ENCODE measurements at places on chromosomes 12 and 14. TPM values are rescaled to one million over a fixed set of nuclear protein-coding genes. Genes with fewer than 3 reads are reported as not detected.

GRCh38 chr12:5073853-5074252 lies 30.2 kb downstream of the KCNA5 start:
- no peak overlapping the region for H3K27ac ChIP-seq
- H3K36me3 ChIP-seq: no peaks in the 10 kb centered on the region
- peaks cover 6% of the 10 kb centered on the region for H3K27me3 ChIP-seq

DNA sequence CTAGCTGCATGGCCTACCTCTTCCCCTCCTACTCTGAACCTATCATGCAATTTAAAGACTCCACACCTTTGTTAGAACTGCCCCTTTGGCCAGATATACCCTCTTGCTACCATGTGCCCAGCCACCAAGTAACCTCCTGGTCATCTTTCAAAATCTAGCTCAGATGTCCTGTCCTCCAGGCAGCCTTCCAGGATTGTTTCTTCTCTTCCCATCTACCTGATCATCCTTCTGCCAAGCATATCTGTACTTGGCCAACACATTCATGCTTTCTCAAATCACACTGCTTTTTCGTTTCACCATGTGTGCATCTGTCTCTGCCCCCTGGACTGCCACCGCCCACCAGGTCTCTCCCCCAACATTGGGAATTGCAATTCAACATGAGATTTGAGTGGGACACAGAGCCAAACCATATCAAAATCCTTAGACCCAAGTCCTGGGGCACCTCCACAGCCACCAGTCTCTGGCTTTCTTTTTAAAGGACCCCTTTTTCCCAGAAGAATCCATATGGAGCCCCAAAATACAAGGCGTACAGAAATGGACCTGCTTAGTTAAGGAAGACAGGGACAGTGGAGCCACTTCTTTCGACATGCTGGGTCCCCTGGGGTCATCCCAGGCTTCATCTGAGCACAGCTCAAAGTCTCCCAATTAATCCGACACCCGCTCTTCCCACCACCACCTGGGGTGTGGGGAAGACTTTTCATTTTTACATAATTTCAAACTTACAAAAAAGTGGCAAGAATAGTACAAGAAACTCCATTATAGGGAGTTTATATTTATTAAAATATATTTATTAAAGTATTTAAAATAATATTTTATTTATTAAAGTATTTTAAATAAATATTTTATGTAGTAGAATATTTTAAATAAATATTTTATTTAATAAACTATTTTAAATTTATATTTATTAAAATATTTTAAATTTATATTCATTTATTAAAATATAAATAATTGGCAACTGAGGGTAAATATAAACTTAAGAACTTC lies 7.9 kb upstream of the CMKLR1 start:
- H3K27ac ChIP-seq: no peak overlapping the region
- H3K4me1 ChIP-seq: peaks cover 5% of the 10 kb centered on the region
- H3K27me3 ChIP-seq: no peaks in the 10 kb centered on the region
- H3K36me3 ChIP-seq: no peaks in the 10 kb centered on the region
- H3K4me3 ChIP-seq: no peak overlapping the region

DNA sequence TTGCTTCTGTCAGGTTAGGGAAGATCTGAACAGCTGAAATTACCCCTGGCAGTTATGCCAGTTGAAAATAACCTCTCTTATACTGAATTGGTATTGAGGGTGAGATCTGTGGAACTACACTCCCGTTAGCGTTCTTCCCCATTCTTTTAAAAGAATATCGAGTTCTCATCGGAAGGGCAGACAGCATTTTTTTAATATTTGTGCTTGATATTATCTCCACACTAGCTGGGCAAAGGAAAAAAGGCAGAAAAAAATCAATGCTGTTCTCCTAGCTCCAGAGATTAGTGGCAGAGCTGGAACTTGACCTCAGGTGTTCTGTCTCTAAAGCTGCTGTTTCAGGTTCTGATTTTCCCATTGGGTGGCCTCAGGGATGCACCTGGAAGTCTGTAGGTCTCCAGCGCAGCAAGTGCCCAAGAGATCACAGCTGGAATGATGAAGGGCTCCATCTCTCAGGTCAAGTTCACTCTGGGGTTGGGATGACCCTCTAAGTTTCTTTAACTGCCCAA lies 67.5 kb downstream of the SLC38A1 start:
- DNase-seq: no peak
- H3K36me3 ChIP-seq: peaks cover 43% of the 10 kb centered on the region
- no peaks in the 10 kb centered on the region for H3K27me3 ChIP-seq
- no peak overlapping the region for H3K4me3 ChIP-seq
- peaks cover 4% of the 10 kb centered on the region for H3K4me1 ChIP-seq

ANKRD33 gene
- not detected for total RNA-seq

PLD4 gene
- not detected for total RNA-seq

PTPN21 gene
- 46.0 TPM for total RNA-seq
